ENCODE measurements at places on chromosomes 1 and 21.

DNA sequence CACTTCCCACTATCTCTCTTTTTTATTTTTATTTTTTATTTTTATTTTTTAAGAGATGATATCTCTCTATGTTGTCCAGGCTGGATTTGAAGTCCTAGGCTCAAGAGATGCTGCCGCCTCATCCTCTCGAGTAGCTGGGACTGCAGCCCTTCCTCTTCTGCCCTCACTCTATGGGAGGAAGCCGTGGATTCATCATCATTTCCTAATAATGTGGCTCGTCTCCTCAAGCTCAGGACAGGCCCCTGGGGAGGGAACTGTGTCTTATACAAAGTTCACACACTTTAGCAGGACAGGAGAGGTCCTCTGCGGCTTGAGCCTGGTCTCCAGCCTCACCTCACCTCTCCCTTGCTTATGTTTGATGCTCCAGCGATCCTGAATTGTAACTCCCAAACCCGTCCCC lies 16.5 kb upstream of the IFFO2 start:
- DNase-seq: no peak

GRCh38 chr21:32329776-32330175 lies 31.1 kb downstream of the MRAP start:
- no peak for DNase-seq

- no peak for DNase-seq
Observed at GRCh38 chr1:75519651-75520427, 91.1 kb downstream of the SLC44A5 start.

GRCh38 chr21:27291006-27291405 lies 324.1 kb upstream of the ADAMTS5 start:
- no peak for DNase-seq

GRCh38 chr1:40532844-40533424 lies 1.5 kb downstream of the ZNF684 start:
- DNase-seq: no peak

DNA sequence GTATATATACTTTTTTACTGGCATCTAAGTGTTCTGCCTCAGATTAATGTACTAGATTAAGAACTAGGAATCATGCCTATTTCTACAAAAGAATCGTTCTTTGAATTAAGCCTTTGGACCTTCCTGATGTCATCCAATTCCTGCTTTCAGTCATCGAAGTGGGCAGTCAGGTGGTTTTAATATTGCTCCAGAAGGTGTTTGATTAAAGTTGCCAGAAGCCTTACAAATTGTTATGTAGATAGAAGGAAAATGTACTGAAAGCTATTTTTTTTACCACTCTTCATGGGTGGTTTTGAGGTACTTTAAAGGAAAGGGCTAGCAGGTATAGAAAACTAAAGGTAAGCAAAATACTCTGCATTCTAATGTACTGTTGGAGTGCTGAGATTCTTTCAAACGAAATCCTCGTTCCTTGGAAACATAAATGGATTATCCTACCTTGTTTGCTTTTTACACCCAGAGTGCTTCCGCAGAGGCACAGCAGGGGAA lies 716 bp downstream of the CTBS start:
- no peak for DNase-seq

DNA sequence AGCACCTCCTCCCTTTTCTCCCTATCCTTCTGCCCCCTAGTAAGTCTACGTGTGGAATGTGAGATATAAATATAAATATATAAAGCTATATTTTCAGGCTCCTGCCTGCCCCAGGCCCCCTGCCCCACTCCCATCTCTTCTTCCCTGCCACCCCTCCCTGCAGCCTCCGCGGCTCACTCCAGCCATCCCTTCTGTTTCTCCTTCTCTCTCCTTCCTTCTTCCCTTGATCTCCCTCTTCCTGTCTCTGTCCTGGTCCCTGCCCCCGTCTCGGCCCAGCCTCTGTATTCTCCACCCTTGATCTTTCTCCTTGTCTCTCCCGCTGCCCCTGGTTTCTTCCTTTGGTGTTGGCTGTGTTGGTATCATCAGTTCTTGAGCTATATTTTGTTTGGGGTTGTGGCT lies 23.2 kb downstream of the DMBX1 start:
- DNase-seq: no peak

DNA sequence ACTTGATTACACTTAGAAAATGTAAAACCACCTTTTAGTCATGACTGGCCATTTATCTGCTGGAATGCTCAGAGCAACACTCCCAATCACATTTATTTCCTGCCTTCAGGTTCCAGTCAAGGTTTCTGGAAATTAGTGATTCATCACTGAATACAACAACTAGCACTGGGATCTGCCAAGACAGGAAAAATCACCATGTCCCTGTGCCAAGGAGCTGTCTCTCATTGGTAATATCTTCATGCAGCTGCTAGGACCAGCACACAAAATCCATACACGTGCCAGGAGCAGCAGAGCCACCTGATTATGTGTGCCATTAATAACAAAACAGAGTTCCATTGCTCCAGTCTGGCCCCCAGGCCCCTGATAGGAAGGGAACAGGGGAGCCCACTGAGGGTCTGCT lies 194.6 kb downstream of the TNR start:
- no peak for DNase-seq

DNA sequence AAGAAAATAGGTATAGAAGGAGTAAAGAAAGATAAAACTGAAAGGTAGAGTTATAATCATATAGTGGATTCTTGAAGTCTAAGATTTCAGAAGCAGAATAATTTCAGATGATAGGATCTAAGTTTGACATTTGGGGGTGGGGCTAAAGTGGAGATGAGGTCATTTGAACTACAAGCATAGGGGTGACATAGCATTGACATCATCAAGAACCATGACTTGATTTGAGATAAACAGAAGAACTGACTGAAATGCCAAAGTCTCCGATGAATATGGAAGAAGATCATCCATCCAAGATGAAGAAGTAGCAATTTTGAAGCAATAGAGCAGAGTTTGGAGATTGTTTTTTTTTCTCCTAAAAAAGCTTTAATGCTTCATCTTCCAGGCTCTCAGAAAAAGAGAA lies 122.3 kb downstream of the MACF1 start:
- no peak for DNase-seq

DNA sequence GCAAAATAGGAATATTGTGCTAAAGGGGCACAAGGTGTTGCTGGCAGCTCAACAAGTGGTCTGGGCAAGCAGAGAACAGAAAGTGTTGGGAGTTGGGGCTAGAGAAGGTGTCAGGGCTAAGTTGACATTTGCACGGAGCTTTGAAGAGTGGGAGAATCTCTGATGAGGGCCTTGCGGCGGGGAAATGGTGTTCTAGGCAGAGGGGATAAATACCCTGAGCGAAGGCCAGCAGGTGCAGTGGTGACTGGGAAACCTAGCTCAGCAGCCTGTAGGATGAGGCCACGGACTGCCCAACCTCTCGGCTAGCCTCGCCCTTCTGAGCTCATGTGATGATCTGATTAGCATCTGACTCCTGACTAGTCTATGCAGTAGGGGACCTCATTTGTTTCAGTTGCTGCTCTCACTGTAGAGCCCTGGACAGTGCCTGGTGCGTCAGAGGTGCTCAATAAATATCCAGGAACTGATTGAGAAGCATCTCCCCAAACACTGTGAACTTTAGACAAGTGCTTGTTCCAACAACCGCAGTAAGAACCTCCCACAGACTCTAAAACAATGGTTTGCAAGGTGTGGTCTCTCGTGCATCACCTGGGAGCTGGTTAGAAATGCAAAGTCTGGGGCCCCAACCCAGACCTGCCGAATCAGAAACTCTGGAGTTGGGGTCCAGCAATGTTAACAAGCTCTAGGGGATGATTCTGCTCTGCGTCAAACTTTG lies 1.0 kb upstream of the FOXO6 start:
- DNase-seq: no peak

DNA sequence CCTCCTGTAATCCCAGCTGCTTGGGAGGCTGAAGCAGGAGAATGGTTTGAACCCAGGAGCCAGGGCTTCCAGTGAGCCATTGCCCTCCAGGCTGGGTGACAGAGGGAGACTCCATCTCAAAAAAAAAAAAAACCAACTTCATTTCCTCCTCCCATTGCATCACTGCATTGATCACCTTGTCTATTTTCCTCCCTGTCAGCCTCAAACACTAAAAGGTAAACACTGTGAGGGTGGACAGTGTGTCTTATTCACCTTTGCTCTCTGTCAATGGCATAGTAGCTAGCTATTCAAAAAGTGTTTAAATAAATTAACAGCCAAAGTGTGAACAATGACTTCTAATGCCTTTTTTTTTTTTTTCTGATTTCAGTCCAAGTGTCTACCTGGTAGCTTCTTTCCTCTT lies 13.4 kb upstream of the DESI2 start:
- no peak for DNase-seq

DNA sequence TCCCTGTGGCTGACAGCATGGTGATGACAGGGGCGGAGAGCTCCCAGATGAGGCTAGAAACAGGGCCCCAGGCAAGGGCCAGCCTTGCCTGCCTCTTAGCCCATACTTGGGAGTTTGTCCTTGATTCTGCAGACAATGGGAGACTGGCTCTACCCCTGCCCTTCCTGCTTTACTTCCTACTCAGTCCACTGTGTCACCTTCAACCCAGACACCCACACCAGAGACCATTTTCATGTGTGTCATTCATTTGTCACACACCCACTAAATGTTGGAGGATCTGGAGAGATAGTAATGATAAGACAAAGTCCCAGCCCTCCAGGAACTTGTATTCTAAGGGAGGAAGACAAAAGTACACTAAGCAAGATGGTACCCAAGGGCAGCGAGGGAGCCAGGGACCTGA lies 43.7 kb downstream of the SYT6 start:
- no peak for DNase-seq

DNA sequence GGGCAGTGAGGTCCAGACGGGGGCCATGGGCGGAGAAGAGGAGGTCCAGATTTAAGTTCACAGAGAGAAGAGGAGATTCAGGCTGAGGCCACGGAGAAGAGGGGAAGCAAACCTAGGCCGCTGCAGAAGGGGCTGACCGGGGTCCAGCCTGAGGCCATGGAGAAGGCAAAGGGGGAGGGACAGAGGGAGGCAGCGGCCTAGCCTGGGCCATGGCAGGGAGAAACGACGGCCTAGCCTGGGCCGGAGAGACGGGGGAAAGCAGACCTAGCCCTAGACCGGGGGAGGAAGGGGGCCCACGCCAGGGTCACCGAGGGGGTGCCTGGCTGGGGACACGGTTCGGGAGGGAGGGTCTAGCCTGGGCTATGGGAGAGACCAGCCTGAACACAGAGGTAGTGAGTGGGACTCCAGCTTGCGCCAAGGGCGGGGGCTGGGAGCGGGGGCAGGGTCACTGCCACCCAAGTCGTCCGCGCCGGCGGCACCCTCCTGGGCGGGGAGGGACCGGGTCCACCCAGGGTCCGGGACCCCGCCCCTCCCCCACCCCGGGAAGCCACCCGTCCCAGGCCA lies 459 bp downstream of the CAPZB start:
- no peak for DNase-seq

DNA sequence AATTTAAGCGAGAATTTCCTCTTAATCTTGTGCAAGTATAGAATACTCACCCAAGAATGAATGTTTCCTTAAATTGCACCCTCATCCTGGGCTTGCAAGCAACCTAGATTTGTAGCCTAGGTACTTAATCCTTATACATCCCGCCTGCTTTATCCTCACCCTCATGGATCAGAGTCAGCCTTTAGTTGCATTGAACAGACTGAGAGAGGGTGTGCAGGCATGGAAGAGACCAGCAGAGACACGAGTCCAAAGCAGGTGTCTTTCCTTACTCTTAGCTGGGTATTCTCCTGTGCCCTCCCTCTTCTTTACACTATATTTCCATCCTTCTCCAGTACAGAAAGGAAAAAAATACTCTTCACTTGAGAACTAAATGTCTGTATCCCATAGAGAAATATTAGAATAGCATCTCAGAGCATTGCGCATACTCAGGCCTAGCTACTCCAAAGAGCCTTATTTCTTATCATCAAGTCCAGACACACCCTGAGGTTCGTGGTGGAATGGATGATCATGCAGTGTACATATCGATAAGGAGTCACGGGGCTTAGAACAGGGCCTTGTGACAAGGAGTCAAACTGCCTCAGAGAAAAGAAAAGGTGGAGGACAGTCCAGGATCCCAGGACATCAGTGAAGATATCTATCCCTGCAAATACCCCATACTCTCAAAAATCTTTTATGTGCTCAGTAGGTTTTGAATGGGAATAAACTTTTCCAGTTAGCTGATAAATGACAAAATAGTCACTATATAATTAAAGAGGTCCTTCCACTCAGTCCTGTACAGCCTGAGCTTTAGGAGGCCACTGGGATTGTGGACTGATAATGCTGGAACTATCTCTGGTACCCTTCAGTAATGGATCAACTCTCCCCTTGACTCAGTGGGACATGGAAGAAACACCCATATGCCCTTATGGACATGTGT lies 297.9 kb downstream of the GRIK1 start:
- DNase-seq: no peak
